ENCODE measurements at places on chromosomes 3 and 15. TPM values are rescaled to one million over a fixed set of nuclear protein-coding genes. Genes with fewer than 3 reads are reported as not detected.

GRCh38 chr15:101003706-101004105, 84.5 kb downstream of the LRRK1 start:
- no peak for DNase-seq

- no peak for DNase-seq
These were observed 11.4 kb downstream of the SKIL start for GRCh38 chr3:170368921-170369320.

AGTR1 gene
- 39.6 TPM for total RNA-seq

GATM gene
- total RNA-seq, result 132 TPM

OR5K2 gene
- not detected for total RNA-seq

DNA sequence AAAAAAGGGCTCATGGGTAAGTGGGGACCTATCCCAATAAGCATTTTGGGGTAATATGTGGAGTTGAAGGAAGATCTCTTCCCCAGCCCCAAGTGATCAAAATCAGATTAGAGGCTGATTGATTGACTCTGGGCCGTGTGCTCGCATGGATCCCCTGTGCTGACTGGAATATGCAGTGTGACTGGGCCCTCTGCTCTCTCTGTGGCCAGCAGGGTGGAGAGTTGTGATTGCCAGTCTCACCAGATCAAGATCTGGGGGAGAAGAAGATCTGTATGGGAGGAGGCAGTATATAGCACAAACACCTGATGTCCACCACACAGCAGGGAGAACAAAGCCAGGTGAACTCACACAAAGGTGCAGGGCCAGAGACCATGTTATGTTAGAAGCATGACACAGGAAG, 8.8 kb downstream of the NUDT16 start:
- no peak for DNase-seq

- no peak for DNase-seq
These were observed 34.7 kb downstream of the SPTSSB start for GRCh38 chr3:161336661-161337060.

GOLGA8J gene
- 0.30 TPM for total RNA-seq

GOLGA6B gene
- total RNA-seq, result 0.10 TPM

- DNase-seq, result no peak
These were observed 34.4 kb upstream of the MEIS2 start for GRCh38 chr15:37134699-37135131.

HIGD2B gene
- total RNA-seq, result not detected

- DNase-seq, result no peak
These were observed 33.1 kb upstream of the ALDH1L1 start for GRCh38 chr3:126213379-126214028.

- no peak for DNase-seq
These were observed 99.6 kb upstream of the UBE2E1 start for GRCh38 chr3:23706111-23706510.

MYO1E gene
- total RNA-seq, result 58.8 TPM

CD96 gene
- total RNA-seq, result 2.0 TPM

- DNase-seq, result no peak
These were observed 85.0 kb downstream of the FAM81A start for GRCh38 chr15:59522988-59523461.

FGF12 gene
- 1.4 TPM for total RNA-seq

CDHR4 gene
- total RNA-seq, result not detected

- DNase-seq, result no peak
These were observed 42.1 kb upstream of the CTDSPL start for GRCh38 chr3:37819591-37819990.

- DNase-seq, result no peak
These were observed 49.1 kb upstream of the RFX7 start for GRCh38 chr15:56292546-56293316.

- no peak for DNase-seq
These were observed 1271.3 kb downstream of the ROBO1 start for GRCh38 chr3:78496501-78496900.

GRCh38 chr15:98034731-98035130, 74.2 kb downstream of the ARRDC4 start:
- no peak for DNase-seq

DNA sequence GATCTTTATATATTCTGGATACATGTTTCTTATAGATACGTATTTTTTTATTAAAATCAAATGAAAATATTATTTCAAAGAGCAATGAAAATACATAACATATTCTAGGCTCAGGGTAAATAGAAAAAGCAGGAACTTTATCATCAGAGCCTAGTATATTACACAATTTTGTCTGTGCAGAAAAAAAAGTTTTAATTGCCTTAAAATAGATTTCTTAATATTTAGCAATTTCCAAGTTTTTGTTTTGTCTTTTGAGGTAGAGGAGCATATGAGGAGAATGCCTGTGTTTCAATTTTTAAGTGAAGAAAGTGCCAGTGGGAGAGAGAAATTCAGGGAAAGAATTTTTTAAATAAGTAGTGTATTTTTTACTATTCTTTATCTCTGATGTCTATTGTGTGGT, 10.5 kb downstream of the CAPN7 start:
- DNase-seq, result no peak

GRCh38 chr3:183085634-183086390, 13.5 kb downstream of the MCCC1 start:
- DNase-seq, result no peak

- DNase-seq, result no peak
These were observed 135.7 kb upstream of the SLC7A14 start for GRCh38 chr3:170721563-170721962.

DNA sequence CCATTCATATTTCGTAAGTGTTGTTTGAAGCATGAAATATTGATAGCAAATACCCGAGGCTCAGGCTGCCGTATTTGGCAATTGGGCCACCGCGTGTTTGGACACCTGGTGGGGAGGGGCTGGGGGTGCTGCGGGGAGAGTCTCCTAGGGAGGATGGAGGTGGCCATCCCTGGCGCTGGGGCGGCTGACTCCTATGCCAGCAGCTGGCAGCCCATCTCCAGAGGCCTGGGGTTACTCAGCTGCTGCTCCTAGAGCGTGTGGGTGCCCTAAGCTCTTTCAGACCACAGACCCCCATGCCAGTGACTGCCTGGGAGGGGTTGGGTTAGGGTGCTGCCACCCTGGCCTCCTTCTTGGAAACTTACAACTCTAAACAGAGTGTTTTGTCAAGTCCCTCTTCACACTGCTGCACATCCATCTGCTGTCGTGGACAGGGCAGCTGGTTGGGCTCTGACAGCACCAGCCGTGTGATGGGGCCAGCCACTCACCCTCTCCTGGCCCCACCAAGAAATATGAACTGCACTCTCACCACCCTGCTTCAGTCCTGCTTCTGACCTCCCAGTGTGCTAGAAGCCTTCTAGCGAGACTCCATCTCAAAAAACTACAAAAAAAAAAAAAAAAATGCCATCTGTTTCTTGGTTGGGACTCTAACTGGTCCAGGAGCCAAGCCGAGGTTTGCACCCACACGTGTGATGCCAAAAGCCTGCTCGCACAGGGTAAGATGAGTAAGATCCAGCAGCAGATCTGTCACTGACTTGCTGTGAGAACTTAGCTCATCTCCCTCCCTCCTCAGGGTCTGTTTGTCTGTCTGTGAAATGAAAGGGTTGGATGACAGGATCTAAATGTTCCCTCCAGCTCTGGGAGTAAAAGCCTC, 156.2 kb downstream of the MEGF11 start:
- no peak for DNase-seq

DNA sequence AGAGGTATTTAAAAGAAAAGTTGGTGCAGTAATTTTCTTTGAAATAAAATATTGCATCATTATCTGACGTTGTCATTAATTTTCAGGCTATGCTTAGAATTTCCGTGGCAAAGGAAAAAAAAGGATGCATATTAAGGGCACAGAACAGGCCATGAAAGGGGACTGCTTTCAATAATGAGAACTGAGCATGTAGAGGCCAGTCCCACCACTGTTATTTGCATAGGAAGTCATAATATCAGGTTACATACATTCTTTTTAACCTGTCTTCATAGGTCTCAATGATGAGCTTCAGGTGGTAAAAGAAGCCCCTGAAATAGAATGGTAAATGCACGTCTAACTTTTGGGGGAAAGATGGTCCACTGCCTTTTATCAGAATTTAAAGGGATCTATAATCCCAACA, 272.1 kb upstream of the ALCAM start:
- no peak for DNase-seq

TMEM266 gene
- 0.20 TPM for total RNA-seq

THPO gene
- total RNA-seq, result 68.1 TPM

- DNase-seq, result no peak
These were observed 10.4 kb upstream of the POLR2M start for GRCh38 chr15:57696146-57696545.

ZCWPW2 gene
- total RNA-seq, result 1.5 TPM

DNA sequence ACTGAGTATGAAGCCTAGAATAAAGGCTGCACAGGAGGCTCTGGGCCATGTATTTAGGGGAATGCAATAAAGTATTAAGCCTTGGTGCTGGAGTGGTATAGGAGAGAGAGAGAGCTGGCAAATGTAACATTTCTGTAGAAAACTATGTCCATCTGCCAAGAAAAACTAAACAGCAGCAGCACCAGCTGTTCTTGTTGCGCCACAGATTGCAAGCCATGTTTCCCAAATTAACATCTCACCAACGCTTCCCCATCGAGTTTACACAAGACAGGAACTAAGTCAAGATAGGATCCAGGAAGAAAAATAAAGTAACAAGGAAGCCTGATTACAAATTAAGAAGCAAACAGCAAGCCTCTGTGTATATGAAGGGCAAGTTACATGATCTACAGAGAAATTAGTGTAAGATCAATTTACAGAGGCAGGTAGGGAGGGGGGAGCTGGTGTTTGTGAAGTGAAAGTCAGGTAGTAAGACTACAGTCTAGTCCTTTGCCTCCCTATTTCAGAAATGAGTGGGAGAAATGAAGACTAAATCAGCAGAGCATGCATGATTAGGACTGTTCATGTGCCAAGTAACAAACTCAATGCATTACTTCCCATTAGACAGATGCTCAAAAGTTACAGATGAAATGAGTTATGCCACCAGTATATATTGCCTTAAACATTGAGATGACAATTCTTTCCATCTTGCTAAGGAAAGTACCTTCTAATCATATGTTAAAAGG, 900.5 kb downstream of the EPHA3 start:
- peak; percentile 36 for DNase-seq

- peak; percentile 27 for DNase-seq
These were observed 2.8 kb downstream of the GPD1L start for GRCh38 chr3:32109256-32109655.

GRCh38 chr15:41476416-41477048, 17.1 kb upstream of the ITPKA start:
- DNase-seq, result no peak

DNA sequence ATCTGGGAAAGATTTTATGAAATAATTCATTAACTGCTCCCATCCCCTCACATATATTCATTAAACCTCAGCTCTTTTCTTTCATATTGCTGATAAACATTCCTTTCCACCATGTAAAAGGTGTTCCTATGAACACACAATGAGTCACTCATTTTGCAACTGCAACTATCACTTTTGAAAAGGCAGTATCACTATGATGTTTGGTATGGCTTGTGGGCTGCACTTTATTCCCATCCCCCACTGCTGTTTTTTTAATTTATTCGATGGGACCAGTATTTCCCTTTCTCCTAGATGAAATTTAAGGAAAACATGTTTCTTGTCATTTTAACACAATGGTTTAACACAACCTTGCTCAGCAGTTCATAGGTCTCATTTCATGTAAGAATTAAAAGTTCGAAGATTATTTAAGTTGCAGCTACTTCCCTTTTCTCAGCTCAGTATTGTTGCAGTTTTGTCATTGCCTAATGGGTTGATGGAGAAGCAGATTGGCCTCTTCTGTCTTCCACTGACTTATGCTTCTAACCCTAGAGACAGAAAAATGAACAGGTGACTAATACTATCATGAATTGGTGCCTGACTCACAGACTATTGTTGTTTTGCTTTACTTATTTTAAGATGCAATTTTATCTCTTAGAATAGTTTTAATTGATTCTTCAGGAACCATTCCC, 280.3 kb downstream of the ZPLD1 start:
- DNase-seq, result no peak

DNA sequence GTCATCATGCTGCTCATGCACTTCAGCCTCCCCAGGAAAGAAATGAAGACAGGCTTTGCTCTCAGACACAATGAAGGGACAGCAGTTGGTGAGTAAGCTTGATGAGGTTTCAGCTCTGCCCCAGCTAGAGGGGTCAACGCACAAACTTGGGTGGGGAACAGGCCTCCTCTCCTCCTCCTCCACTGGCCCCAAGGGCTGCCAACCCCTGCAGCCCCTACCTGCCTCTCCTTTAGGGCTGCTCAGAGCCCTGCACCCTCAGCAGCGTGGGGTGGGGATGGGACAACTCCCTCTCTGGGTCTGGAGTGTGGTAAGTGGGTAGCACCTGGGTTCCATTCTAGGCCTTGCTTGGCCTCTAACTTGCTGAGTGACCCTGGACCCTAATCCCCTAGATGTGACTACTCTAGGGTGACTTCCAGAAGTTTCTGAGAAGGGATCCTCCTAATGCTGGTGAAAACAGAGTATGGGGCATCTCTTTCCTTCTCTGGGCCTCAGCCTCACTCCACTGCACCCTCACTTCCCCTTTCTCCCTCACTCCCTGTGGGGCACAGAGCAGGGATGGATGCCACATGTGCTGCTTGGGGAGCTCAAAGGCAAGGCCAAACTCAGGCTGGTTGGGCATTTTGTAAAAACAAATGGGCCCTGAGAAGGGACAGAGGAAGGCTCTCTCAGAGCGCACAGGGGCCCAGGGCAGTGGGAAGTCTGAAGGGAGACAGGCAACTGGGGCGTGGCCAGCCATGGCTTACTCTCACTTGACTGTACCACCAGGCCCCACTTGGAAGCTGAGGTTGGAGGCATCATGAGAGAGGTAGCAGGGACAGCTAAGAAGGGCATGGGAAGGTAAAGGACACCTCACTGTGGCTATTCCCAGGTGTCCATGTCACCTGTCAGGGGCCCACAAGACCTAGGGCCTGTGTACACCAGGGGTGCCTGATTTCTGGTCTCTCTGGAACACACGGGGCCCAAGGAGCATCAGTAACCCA, 64.0 kb downstream of the SYNM start:
- no peak for DNase-seq

MKRN2OS gene
- not detected for total RNA-seq

DNA sequence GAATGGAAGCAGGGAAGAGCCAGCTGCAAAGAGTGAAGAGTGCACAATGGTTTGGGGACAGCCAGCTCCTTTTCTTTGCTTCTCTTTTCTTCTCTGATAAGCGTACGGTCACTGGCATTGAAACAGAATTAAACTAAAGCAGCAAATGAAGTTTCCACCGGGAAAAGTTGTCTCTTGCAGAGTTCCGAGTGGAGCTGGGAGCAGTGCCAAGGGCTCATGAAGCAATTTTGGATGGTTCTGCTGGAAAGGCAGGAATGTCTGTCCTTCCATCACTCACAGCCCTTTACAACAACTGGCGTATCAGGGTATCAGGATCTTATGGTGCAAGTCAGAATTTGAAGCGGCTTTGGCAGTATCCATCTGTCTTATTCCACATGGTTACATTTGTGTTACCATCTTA, 1042.9 kb downstream of the NTRK3 start:
- no peak for DNase-seq

GRCh38 chr15:36429707-36430106, 149.7 kb upstream of the CDIN1 start:
- DNase-seq, result no peak

AMT gene
- total RNA-seq, result 6.7 TPM

GRCh38 chr3:65070968-65071367, 383.2 kb upstream of the ADAMTS9 start:
- DNase-seq, result peak; percentile 79

All from skin of body (tissue), 3 donors.